ENCODE measurements at places on chromosomes 1 and 21.

DNA sequence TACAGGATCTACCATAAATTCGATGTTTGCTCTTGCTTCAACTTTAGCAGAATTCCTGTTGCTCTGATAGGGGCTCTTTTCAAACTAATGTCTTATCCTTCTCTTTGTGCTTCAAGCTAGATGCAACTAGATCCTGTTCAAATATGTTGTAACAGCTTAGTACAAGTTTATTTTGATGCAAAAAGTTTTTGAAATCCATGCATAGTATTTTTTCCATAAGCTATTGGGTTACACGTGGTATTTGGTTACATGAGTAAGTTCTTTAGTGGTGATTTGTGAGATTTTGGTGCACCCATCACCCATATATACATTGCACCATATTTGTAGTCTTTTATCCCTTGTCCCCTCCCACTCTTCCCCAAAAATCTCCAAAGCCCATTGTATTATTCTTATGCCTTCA lies 907.7 kb downstream of the LTN1 start:
- no peak for DNase-seq

DNA sequence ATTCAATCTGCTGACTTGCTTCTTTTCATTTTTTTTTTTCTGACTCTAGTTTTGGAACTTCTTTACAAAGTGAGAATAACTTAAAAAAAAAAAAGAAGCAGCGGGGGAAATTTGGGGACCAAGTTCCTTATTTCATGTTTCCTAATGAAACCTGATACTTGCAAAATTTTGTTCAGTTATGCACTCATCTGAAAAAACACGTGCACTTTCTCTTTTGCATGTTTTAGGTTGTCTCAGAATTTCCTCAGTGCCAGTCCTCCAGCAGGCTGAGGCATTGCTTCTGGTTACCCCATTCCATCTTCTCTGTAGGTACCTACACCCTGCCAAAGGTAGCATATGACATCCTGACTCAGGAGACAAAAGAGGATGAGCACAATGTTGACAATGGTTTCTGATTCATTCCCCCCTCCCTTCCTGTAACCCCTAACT lies 299.7 kb downstream of the GRIK1 start:
- DNase-seq, result no peak

DNA sequence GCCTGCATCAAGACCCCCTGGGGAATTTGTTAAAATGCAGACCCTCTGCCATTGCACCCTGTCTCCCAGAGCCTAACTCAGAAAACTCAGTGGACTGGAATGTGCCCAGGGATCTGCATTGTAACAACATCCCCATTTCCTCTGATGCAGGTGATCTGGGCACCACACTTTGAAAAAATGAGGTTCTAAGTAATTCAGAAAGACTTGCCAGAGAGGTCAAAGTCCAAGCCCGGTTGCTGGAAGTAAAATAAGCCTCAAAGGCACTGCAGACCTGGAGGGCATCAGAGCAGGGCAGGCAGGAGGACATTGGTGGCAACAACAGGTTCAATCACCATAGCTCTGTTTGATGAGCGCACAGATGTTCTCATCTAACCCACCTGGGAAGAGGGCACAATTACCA lies 90.7 kb downstream of the SYT2 start:
- DNase-seq, result no peak

- DNase-seq, result no peak
Measured at GRCh38 chr1:154320882-154321608, at the start of gene AQP10. Gene AQP10 (plus strand): TSS chr1:154321093. CDS start chr1:154321156, 63 bp downstream.

- DNase-seq, result no peak
Measured at GRCh38 chr1:107272321-107272720, 131.5 kb downstream of the NTNG1 start.

GRCh38 chr1:46557403-46557802 lies 6.0 kb upstream of the KNCN start:
- DNase-seq, result no peak

DNA sequence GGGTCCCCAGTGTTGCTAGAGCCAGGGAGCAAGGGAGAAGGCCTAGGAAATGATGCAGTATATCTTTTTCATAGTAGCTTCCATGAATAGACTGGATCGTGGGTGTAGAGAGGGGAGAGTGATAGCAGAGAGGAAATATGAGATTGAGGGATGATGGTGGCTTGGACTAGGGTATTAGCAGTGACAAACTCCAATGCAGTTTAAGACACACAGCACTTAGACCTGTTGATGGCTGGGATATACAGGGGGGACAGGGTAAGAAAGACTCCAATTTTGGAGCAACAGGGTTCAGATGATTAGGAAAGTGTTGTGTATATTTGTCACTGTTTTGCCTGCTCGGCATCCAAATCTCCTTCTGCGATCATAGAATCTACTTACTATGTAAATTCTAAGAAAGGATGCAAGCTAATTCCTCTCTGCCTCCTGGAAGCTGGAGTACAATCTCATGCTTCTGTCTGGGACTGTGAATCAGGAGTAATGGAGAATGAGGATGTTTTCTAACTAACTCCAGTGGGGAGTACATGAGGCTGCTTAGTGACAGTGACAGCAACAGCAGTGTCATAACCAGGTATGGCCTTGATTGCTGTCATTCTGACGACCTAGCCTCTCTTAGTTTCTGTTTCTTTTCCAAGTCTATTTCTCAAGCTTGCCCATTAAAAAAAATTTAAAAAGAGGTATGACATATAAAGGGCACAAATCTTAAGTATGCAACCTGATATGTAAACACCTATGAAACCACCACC lies 47.5 kb downstream of the SYDE2 start:
- no peak for DNase-seq

GRCh38 chr1:107430540-107431228 lies 289.8 kb downstream of the NTNG1 start:
- no peak for DNase-seq

DNA sequence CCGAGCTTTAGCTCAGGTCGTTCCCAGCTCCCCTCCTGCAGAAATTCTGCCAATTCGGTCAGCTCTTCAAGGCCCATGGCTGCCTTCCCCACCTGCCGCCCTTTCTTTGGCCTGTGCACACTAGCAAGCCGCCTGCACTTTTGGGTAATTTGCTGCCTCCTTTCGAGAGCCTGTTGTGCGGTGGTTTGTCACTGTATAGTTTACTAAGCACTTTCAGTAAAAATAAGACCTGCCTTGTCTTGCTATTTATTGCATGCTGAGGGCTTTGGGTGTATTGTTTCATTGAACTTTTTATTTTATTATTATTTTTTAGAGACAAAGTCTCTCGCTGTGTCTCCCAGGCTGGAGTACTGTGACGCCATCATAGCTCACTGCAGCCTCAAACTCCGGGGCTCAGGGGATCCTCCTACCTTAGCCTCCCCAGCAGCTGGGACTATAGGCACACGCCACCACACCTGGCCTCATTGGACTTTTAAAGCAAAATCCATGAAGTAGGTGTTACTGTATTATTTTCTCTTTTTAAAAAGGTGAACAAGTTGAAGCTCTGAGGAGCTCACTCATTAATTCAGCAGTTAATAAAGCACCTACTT lies 1.1 kb upstream of the FABP3 start:
- DNase-seq, result no peak

GRCh38 chr1:214466403-214467077 lies 84.9 kb downstream of the PTPN14 start:
- no peak for DNase-seq

- no peak for DNase-seq
Measured at GRCh38 chr1:178275553-178275952, 181.6 kb downstream of the RASAL2 start.

- DNase-seq, result no peak
Measured at GRCh38 chr1:237042526-237042891, 525 bp downstream of the RYR2 start.

- no peak for DNase-seq
Measured at GRCh38 chr1:104092698-104093097, 343.0 kb downstream of the AMY1C start.

- no peak for DNase-seq
Measured at GRCh38 chr1:225422795-225423517, 4.9 kb downstream of the LBR start.

DNA sequence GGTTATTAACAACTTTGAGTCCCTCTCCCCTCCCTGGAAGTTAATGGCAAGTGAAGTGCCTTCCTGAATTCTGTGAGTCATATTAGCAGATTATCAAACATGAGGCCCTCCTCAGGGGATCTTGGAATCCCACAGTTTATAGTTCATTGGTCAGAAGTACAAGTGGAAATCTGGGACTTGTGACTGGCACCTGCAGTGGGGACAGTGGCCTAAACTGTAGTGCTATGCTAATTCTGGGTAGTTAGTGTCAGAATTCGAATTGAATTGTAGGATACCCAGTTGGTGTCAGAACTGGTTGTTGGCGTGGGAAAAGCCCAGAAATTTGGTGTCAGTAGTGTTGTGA lies 26.2 kb downstream of the ZYG11B start:
- no peak for DNase-seq

GRCh38 chr1:172761581-172762486 lies 102.9 kb downstream of the FASLG start:
- DNase-seq, result no peak

DNA sequence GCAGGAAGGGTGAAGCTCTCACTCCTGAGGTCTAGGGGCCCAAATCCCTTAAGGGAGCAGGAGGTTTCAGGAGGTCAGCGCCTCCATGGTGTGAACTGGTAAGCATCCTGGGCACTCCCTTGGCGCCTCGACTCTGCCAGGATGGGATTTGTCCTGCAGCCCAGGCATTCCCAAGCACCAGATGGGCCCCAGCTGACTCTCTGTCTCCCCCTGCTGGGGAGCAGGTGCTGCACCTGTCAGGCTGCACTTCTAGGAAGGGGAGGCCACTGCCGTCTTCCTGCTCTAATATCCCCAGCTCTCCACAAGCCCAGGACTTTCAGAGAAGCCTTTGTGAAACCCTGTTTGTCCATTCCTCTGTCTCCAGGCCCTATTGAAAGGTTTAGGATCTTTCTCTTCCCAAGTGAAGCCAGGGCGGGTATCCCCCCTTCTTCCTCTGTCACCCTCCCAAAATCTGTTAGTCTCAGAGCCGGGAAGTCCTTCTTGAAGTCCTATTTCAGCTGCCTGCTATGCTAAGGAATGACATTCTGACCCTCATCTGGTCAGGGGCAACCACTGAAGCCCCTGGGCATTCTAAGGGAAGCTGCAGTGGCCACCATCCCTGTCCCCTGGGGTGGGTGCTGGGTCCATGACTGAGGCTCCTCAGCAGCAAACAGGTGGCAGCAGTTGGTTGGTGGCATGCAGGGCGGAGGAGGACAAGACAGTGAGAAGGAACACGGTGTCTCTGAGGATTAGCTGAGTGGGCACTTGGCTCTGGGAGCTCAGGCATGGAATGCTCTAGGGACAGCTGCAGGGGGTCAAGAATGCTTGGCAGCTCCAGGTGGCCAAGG lies 3.2 kb downstream of the MYBPH start:
- DNase-seq, result no peak

GRCh38 chr1:170044187-170044586 lies 30.3 kb downstream of the KIFAP3 start:
- DNase-seq, result no peak

GRCh38 chr1:11530731-11531311 lies 51.9 kb downstream of the DISP3 start:
- DNase-seq, result no peak

DNA sequence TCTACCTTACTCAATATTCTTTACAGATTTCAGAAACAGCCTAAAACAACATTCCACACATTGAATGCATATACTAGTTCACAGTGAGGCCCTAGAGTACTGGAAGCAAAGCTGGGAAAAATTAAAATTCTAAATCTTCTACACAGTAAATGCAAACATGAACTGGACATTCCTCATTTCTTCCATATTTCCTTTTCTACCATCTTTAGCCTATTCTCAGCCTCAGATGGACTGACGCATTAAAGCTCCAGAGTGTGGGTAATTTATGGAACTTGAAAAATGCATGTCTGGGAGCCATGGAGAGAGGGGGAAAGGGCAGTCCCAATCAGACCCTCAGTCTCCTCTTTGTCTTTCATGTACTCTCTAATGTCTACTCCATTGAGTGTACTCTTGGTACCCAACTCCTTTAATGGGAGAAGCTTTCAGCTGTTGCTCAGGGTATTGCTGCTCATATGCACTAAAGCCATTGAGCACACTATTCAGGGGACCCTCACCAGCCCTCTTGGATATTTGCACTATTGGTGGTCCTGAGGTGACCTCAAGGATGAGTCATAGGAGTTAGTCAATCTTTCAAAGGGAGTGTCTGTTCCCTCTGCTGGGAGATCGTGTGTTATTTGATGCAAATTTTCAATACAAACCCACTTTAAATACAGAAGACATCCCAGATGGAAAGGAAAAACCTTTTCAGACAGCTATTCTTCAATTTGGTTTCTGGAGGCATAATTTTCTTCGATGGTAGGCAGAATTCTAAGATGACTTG lies 83.3 kb upstream of the KCNJ15 start:
- DNase-seq, result no peak

- DNase-seq, result no peak
Measured at GRCh38 chr1:55318116-55318817, 103.1 kb upstream of the USP24 start.

DNA sequence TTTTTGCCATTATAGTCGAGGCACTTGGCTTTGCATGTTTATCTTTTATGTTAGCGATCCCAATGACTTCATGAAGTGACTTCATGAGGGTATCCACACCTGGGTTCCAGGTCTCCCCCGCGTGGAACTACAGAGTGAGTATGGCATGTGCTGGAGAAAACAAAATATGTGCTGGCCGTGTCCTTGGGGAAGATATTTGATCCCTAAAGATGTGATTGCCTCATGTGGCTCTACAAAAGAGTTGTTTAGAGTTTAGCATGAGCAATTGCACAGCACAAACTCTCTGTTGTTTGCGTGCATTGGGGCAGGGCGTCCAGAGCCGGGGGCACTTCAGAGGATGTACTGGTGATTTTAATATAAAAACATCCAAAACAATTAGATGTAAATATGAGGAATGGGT lies 4.8 kb downstream of the IL10RB start:
- DNase-seq, result no peak

- no peak for DNase-seq
Measured at GRCh38 chr1:22132517-22133235, 10.2 kb downstream of the WNT4 start.

DNA sequence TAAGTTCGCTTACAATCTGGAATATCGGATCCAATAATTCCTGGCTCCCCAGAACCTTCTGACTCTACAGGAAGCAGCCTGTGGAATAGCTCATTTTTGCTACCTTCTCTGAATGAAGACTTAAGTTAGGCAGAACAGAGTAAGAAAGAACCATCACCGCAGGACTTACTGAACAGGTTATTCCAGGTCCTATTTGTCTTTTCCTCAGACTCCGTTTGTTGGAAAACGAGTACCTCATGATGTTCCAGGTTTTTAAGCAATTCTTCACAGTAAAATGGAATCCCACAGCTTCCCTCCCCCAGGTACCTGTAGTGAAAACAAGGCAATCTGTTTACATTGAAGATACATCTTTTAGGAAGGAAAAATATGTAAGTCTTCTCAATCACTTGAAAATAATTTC lies 59.8 kb downstream of the ADCY10 start:
- no peak for DNase-seq

- no peak for DNase-seq
Measured at GRCh38 chr1:159141584-159142390, 29.6 kb upstream of the CADM3 start.

DNA sequence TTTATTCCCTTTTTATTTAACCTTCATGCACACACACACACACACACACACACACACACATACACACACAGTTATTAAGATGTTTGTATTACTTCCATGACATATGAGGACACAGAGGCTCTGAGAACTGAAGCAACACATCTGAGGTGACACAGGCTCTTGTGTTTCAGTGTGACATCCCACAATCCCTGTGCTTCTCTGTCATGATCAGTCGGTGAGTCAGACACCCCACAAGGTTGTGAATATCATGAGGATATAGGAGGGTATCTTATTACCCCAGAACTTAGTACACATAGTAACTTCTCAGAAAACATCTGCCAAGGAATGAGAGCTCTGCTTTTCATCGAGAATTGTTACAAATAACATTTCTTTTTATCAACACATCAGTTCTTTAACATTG lies 459.3 kb downstream of the PLPP3 start:
- no peak for DNase-seq

- DNase-seq, result no peak
Measured at GRCh38 chr1:101769520-101769919, 227.2 kb downstream of the OLFM3 start.

Measured in stimulated activated CD4-positive, alpha-beta T cell treated with anti-CD3 and anti-CD28 coated beads, TNF-alpha, amount 100 ng/mL, for 4 hours (primary cell).